ENCODE measurements at places on chromosomes 5 and 9.

GRCh38 chr5:90307782-90308181 is 101.8 kb downstream of the CETN3 start:
- DNase-seq = no peak

DNA sequence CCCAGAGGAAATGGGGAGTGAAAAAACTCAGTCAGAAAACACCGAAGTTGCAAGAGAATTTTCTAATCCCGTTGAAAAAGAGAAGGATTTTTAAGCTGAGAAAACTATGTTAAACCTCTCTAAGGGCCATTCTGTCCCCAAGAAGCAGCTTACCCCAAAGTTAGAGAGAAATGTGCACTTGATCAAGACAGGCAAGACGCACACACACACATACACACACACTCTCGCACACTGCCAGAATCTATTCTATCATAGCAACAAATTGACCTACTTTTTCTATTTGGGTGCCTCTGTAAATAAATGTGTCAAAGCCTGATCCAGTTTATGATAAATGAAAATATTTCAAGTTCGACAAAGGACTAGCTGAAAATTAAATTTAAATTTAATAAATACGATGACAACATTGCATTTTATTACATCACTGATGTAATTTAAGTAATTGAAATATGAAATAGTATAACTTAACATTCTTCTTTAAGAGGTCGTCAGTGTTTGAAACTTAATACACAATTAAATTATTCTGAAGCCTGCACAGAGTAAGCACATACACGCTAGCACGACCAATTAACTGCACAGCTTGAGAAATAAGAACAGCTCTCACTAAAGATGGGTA is 5.9 kb downstream of the NFIL3 start:
- no peak for DNase-seq

DNA sequence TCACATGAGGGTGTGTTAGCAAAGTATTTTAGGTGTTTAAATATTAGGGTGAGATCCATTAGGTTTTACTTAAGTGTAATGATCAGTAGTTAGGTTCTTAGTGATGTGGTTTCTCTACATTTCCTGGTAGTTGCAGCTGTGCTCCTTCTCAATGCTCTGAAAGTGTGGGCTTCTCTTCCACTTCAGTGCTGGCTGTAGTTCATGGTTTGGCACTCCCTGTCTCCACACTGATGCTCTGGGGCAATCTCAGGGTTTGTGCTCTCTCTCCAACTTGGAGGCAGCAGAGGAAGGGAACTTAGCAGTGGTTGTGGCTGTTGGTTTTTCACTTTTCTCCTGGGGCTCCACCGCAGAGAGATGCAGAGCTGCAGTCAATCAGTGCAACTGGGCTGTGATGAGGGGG is 507.5 kb downstream of the TMEM232 start:
- no peak for DNase-seq

GRCh38 chr5:113524927-113525326 is 11.4 kb downstream of the YTHDC2 start:
- no peak for DNase-seq

DNA sequence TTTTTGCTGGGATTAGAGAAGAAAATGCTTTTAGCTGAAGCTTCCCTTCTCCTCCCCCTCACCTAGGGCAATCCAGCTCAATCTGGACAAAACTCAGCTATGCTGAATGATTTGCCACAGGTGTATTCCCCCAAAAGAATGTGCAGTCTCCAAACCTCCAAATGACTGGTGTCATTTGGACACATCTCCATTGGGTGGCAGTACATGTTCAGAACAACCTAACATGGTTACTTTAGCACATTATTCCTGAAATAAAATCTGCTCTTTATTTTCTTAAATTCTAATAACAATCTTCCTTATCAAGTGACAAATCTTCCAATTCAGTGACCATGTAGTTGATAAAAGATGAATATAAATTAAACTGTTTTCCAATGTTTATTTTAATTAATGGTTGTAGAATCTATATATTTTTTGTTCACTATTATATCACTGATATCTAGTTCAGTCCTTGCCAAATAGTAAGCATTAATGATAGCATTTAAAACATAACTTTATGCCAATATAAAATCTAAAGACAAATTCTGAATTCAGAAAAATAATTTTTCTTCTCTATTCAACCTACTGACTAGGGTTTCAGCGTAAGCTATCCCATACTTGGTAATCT is 61.3 kb upstream of the MOCS2 start:
- DNase-seq = peak; percentile 12

GRCh38 chr9:21815643-21816042 is 13.2 kb downstream of the MTAP start:
- DNase-seq = no peak

DNA sequence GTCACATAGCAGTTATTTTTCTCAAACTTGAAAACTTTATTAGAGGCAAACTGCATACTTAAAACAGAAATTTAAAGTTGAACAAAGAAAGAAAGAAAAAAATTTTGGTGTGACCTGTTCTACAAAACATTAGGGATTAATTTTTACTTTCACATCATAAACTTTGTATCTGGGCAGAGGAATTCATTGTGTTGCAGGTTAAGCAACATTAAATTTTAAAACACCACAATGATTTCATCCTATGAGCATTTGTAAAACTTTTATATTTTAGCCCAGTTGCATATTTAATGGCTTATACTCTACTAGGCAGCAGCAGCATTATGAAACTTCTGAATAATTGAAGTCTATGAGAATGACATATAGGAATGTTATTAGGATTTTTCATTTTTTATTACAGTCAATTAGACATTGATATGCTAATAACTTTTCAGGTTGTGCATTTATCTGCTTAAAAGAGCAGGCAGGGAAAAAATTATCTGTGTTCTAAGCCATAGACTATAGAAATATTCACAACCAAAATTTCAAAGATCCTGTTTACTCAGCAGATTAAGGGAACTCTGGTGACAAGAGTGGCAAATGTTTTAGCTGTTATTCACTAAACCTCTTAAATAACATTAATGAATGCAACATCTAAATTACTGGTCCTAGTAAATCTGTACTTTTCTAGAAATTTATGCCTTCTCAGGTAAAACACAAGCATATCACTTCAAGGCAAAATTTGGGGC is 1088.5 kb upstream of the CDH6 start:
- no peak for DNase-seq

GRCh38 chr9:114263853-114264510 is 58.9 kb upstream of the ORM1 start:
- no peak for DNase-seq

DNA sequence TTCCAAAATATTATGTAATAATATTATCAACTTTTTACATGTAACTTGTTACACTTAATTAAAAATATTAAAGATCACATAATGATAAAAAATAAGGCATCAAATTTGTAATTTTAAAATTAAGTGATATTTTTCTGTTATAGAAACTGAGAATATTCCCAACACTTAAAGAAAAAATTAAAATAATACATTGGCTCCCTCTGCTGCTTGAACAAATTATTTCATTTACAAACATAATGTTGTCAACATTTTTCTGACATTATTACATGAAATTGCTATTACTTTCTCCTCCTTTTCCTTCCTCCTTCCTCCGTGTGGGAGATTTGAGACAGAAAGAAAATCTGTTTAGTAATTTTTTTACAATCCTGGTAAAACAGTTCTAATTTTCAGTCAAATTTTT is 42.3 kb downstream of the RNF180 start:
- no peak for DNase-seq

DNA sequence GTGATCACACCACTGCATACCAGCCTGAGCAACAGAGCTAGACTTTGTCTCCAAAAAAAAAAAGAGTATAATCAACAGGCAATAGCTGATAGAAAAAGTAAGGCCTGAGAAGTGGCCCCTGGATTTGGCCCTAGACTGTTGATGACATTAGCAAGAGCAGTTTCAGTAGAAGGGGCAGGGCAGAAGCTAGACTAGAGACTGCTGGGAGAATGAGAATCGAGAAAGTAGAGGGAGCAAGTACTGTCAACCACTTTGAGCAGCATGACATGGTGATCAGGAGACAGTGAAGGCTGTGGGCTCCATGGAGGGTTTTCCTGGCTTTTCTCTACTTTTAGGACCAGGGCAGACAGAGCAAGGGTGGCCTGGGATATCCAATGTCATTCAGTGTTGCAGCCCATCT is 34.9 kb upstream of the B4GALT1 start:
- DNase-seq = no peak

GRCh38 chr9:33946779-33947535 is 101.7 kb downstream of the UBAP2 start:
- peak; percentile 35 for DNase-seq

DNA sequence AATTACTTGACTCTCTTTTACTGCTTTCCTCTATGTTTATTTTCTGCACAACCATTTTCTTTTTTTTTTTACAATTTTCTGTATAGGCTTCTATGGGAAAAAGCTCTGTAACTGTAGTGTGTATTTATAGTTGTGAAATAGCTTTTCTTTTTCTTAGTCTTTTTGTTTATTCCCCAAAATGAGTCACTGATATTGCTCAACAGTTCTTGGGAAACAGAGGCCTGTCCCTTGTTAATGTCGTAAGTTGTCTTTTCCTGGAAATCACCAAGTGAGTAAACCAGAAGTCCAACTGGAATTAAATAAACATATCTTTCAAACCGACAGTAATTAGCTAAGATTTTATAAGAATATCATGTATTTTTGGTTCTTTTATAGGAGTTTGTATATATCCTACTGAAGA is 325.1 kb upstream of the PRR16 start:
- DNase-seq = peak; percentile 24

DNA sequence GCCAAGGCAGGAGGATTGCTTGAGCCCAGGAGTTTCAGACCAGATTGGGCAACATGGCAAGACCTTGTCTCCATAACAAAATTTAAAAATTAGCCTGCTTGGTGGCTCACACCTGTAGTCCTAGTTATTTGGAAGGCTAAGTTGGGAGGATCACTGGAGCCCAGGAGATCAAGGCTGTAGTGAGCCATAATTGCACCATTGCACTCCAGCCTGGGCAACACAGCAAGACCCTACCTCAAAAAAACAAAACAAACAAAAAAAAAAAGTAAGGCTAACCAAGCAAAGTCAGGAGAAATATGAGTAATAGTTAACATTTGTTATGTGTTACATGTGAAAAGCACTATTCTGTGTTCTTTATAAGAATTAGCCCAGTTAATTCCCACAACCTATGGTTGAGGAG is 74.7 kb downstream of the FOXB2 start:
- no peak for DNase-seq
